ENCODE measurements at places on chromosomes 13 and 19.

- no peak for DNase-seq
Observed at GRCh38 chr13:39415008-39415802, 187.8 kb downstream of the LHFPL6 start.

- no peak for DNase-seq
Observed at GRCh38 chr19:29841559-29842367, 30.0 kb downstream of the CCNE1 start.

DNA sequence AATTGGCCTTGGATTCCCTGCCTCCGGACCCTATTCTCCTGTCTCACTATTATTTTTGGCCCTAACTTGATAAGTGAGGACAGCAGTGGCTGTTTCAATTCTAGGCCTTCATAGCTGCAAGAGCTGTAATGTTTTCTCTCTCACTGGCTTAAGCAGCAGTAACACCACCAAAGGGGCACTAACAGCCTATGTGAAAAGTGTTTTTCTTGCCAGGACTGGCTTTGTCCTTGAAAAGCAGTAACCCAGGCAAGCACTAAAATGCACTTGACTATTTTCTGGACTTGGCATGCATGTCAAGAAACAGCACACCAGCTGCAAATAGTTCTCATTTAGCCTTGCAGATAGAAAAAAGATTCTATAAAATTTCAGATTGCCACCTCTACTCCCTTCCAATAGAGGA is 9.3 kb upstream of the FBXL3 start:
- no peak for DNase-seq

GRCh38 chr13:31706105-31706504 is 33.2 kb upstream of the RXFP2 start:
- DNase-seq, result no peak

DNA sequence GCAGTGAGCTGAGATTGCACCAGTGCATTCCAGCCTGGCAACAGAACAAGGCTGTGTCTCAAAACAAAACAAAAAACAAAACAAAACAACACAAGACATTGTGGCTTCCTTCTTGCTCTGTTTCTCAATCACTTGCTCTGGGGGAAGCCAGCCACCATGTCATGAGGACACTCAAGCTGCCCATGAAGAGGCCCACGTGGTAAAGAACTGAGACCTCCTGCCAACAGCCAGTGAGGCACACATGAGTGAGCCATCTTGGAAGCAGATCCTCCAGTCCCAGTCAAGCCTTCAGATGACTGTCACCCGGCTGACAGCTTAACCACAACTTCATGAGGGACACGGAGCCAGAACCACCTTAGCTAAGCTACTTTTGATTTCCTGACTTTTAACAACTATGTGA is 25.2 kb downstream of the CPT1C start:
- no peak for DNase-seq

DNA sequence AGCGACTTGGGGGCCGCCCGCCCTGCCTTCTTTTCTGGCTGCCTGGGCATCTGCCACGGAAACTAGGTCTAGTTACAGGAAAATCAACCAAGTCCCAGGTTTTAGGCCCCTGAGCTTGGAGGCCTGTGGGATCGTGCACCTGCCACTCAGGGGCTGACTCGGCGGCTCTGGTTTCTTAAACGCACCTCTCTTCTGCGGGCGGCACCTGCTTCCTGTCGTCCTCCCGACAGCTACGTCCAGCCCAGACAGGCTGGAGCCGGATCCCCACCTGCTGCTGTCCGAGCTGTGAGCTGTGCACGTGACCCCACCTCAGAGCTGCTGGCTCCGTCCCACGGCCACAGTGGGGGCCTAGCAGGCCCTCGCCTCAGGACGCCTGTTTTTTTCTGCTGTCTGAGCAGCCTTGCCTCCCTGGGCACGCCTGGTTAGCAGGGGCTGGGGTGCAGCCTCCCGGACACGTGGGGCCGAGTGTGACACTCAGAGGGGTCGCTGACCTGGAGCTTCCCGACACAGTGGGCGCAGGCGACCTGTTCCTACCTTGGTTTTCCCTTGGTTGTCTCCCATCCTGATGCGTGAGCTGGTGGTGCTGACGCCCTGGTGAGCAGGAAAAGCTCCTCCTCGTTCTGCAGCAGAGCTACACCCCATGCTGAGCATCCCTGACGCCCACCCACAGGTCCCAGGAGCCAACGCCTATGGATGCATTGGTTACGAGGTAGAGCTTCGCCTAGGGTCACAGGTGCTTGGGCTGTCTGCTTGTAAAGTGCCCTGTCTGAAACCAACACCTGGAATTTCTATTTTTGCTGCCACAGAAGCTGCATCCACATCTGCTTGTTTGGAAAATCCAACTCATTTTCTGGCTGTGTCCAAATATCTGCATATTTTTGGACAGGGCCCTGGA is 17.5 kb downstream of the TMEM255B start:
- DNase-seq, result no peak

- no peak for DNase-seq
Observed at GRCh38 chr19:13834244-13835069, 39.2 kb downstream of the ZSWIM4 start.

DNA sequence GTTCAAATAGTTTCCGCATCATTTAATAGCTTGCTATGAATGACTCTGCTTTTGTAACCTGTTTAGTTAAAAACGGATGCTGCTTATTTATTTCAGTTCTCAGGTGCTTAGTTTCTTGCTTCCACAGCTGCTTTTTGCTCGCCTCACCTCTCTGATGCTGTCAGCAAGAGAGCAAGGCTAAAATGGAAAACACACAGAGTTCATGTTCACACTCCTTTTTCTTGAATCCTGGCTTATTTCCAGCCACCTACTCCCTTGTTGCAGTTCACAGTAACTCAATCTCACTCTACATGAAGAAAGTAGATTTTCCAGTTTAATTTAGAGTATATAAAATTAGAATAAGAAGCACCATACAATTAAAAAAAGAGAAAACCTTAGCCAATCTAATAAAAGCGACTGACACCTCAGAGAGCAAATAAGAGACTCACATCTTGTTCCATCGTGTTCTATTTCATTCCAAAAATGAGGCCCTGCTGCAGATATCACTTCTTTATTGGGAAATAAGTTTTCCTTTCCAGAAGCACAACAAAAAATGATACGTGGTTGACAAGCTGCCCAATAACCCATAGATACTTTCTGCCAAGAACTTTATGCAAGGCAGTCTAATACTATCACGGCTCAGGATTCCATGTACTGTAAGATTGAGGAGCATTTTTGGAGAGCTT is 326.1 kb upstream of the SLITRK1 start:
- no peak for DNase-seq

DNA sequence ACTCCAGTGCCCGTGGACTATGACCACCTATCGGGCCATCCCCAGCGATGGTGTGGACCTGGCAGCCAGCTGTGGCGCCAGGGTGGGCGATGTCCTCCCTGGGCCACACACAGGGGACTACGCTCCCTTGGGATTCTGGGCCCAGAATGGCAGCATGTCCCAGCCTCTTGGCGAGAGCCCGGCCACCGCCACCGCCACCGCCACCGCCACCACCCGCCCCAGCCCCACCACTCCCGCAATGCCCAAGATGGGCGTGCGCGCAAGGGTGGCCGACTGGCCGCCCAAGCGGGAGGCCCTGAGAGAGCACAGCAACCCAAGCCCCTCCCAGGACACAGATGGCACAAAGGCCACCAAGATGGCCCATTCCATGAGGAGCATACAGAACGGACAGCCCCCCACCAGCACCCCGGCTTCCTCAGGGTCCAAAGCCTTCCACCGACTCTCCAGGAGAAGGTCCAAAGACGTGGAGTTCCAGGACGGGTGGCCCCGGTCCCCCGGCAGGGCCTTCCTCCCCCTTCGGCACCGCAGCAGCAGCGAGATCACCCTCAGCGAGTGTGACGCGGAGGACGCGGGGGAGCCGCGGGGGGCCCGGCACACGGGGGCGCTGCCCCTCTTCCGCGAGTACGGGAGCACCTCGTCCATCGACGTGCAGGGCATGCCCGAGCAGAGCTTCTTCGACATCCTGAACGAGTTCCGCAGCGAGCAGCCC is 142.3 kb downstream of the DPF1 start:
- no peak for DNase-seq

DNA sequence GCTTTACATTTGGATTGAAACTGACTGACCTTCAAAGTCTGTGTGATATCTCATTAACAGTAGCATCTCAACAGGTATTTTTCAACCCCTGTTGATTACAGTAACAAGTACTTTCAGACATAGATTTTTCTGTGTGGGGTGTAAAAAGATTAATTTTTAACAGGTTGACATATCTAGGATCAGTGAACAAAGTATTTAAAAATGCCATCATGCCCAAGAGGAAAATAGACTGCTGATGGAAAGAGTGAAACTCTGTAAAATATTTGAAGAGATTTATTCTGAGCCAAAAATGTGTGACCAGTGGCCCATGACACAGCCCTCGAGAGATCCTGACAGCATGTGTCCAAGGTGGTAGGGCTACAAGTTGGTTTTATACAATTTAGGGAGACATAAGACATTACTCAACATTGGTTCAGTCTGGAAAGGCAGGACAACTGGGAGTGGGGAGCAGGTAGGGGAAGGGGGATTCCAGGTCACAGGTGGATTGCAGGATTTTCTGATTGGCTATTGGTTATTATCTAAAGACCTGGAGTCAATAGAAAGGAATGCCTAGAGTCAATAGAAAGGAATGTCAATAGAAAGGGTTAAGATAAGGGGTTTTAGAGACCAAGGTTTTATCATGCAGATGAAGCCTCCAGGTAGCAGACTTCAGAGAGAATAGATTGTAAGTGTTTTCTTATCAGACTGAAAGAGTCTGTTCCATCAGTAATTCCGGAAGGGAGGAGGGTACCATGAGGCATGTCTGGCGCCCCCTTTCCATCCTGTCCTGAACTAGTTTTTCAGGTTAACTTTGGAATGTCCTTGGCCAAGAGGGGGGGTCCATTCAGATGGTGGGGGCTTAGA is 29.1 kb downstream of the TNFRSF19 start:
- peak; percentile 80 for DNase-seq

- no peak for DNase-seq
Observed at GRCh38 chr13:28067491-28067890, 32.9 kb downstream of the FLT3 start.

DNA sequence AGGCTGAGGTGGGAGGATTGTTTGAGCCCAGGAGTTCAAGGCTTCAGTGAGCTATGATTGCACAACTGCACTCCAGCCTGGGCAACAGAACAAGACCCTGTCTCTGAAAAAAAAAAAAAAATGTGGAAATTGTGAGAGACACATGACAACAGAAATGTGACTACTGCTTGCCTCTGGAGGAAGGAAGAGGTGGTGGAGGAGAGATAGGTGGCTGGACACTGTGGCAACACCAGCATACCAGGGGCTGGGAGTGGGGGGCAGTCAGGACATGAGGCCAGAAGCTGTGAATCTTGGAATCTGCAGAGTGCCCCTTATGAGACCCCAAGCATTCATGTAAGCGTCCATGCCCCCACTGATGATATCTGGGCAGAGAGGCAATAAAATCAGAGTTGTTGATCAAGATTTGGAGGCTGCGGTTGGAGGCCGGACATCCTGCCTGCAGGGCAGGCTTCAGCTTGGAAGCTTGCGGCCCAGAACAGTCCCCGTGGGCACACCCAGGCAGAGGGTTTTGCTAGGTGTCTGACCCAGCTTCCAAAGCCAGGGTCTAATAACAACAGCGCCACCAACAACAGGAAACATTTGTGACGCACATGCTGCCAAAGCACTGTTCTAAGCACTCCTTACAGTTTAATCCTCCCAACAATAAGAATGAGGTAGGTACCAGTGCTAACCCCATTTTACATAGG is 16.9 kb downstream of the FAM187B start:
- no peak for DNase-seq

DNA sequence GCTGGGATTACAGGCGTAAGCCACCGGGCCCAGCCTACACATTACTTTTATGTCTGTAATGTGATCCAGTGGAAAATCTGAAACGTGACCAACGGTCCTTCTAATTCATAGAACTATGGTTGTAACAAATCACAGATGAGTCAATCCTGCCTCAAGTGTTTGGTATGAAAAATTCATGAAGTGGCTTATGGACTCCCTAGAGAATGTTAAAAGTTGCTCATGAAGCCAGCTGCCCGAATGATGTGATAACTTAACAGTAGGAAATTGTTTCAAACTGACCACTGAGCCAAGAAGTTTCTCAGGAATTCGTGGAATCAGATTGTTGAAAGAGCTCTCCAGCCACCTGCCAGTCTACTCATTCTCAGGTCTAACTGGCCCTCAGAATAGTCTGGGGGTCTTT is 59.4 kb upstream of the FARP1 start:
- DNase-seq, result no peak

DNA sequence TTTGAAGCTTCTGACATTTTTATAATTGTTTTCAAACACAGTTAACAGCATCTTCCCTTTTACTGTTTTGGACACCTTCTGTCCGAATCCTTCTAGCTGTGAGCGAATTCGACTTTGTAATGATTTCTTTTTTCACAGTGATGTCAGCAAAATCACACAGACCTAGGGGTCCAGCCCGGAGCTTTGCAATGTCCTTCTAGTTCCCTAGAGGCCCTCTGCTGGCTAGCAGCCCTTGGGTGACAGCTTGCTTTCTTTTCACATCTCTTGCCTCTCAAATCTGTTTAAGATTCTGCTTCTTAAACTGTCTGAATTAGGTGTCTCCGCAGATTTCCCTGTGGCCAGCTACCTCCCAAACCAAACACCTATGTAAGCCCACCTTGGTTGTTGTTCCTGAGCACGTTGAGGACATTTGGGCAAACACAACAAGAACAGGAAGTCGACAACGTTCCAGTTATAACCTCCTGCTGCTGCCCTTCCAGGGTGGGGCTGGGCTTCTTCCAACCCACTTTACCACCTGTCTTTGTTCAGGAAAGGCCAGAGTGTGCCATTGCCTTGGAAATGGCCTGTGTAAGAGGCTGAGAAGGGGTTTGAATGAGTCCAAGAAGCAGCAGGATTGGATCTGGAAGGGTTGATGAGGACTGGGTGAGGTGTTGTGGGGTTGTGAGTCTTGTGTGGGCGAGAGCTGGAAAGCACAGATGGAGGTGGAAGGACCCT is 123.1 kb downstream of the ATP8A2 start:
- DNase-seq, result no peak

DNA sequence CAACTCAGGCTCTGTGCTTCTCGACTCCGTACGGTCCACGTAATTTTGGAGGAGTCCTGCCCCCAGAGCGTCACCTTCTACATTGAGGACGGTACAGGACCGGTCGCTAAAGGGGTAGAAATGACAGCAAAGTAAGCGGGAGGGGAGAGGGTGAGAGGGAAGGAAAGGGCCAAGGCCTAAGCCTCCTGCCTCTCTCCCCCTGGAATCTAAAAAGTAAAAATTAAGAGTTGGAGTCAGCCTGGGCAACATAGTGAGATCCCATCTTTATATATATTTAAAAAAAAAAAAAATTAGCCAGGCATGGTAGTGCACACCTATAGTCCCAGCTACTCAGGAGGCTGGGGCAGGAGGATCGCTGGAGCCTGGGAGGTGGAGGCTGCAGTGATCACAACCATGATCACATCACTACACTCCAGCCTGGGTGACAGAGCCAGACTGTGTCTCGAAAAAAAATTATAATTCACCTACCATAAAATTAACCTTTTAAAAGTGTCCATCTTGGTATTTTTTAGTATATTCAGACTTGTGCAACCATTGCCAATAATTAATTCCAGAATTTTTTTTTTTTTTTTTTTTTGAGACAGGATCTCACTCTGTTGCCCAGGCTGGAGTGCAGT is 12.6 kb downstream of the SLC1A5 start:
- DNase-seq, result no peak

- DNase-seq, result no peak
Observed at GRCh38 chr13:45511310-45512097, 46.8 kb downstream of the COG3 start.

- DNase-seq, result no peak
Observed at GRCh38 chr13:74871369-74872070, 610.4 kb downstream of the TBC1D4 start.

GRCh38 chr19:3398900-3399278 is 32.5 kb downstream of the NFIC start:
- DNase-seq, result no peak

- DNase-seq, result no peak
Observed at GRCh38 chr19:14476673-14477401, 1.7 kb upstream of the PTGER1 start.

GRCh38 chr13:37385248-37385647 is 213.3 kb downstream of the POSTN start:
- peak; percentile 28 for DNase-seq
